ENCODE measurements at places on chromosomes 13 and 19. TPM values are rescaled to one million over a fixed set of nuclear protein-coding genes. Genes with fewer than 3 reads are reported as not detected.

The COLGALT1 gene
- 91.8 TPM for total RNA-seq

The AMER2 gene
- not detected for total RNA-seq

The CTXN1 gene
- 3.1 TPM for total RNA-seq

The SLITRK1 gene
- not detected for total RNA-seq

The PGLYRP1 gene
- total RNA-seq = not detected

The TJP3 gene
- total RNA-seq = not detected

The IGSF23 gene
- not detected for total RNA-seq

The ZNF613 gene
- total RNA-seq = 9.0 TPM

The PNMA8A gene
- not detected for total RNA-seq

The SH2D3A gene
- total RNA-seq = 0.43 TPM

DNA sequence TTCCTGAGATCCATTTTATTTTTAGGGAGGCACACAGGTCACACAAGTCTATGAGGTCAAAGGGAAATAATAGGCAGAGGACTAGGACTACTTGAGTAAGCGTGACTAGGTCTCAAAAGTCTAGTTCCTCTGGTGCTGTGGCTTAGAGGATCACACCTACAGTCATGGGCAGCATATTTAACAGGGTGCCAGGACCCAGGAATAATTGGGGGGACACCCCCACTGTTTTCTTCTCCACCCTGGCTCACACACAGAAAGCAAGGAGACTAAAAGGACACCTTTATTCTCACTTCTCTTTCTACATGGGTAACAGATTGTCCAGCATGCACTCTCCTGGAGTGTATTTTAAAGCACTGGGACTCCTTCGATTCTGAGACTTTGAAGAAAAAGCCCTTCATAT, 26.2 kb downstream of the OXGR1 start:
- no peak for DNase-seq

GRCh38 chr13:30108216-30108912, 199.0 kb downstream of the KATNAL1 start:
- no peak for DNase-seq

DNA sequence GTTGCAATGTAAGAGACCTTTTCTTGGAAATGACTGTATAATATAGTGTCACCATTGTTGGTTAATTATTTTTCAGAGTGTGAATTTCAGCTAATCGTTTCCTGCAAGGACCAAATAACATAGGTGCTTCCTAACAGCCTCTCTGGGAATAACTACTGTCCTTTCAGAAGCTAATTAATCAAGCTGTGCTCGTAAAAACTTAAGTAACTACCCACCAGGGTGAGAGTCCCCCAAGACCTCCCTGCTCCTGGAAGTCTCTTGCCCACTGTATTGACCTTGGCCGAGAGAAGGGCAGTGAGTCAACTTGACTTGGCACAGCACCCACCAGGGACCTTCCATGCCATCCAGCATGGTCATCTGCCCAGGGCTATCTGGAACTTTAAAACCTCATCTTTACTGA, 50.3 kb downstream of the UQCRFS1 start:
- no peak for DNase-seq

DNA sequence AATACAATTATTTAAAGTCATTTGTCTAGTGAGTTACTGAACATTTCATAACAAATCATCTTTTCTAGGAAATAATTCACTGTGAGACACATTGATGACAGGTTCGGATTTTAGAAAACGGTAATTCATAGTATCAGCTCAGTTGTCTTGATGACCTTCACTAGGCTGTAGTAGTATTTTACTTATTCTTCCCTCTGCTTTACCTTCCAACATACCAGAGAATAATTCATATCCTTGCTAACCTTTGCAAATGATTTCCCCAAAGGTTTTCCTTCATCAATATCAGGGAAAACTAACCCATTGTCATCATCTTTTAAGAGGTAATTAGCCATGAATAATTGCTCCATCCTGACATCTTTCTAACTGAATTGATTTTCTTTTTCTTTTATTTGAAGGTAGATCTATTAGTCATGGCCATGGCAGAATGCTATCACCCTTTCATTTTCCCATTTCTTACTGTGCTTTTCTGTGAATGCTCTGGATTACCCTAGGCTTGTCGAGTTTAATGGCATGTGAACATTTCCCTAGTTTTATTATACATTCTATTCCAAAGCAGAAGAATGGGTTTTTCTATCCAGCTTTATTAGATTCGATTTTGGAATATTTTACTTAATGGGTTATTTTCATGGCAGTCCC, 299.2 kb downstream of the OLFM4 start:
- no peak for DNase-seq

DNA sequence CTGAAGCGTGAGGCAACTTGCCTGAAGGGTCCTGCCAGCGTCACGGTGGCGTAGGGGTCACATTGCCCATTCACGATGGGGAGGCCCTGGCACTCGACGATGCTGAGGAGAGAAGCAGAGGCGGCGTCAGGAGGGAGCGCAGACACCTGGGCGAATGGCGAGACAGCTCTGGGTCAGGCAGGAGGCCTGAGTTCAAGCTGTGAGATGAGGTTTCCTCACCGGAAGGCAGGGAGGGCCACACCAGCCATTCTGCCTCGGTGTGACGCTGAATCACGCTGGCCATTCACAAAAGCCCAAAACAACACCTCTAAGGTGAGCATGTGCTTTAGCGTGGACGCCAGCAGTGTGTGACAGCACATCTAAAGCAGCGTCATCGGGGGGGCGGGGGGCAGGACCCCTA, 54.0 kb upstream of the C13orf46 start:
- DNase-seq = no peak

DNA sequence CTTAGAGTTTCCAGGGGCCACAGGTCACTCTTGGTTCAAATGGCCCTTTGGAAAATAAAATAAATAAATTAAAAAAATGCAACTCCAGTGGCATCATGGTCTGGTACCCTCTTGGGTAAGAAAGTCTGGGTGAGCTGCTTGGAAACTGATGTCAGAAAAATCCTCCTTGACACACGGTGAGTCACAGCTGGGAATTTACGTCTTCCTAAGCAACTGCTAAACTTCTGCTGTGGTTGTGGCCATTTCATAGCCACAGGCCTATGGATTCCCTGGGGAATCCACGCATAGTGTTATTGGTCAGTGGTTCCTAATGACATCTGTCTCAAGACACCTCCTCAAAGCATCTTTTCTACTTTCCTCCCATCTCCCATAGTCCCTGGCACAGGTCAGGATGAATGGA, 220.8 kb downstream of the COG6 start:
- peak; percentile 87 for DNase-seq

GRCh38 chr13:58855283-58855682, 1223.7 kb downstream of the PCDH17 start:
- DNase-seq = no peak

GRCh38 chr19:30136611-30137195, 194.7 kb downstream of the URI1 start:
- peak; percentile 26 for DNase-seq

- DNase-seq = no peak
Observed at GRCh38 chr19:29700498-29700897, 14.6 kb downstream of the C19orf12 start.

GRCh38 chr13:66414066-66414800, 815.9 kb downstream of the PCDH9 start:
- no peak for DNase-seq

GRCh38 chr13:104625201-104625600, 1559.0 kb upstream of the SLC10A2 start:
- DNase-seq = no peak

GRCh38 chr19:5949792-5950305, 28.1 kb downstream of the RANBP3 start:
- DNase-seq = no peak

DNA sequence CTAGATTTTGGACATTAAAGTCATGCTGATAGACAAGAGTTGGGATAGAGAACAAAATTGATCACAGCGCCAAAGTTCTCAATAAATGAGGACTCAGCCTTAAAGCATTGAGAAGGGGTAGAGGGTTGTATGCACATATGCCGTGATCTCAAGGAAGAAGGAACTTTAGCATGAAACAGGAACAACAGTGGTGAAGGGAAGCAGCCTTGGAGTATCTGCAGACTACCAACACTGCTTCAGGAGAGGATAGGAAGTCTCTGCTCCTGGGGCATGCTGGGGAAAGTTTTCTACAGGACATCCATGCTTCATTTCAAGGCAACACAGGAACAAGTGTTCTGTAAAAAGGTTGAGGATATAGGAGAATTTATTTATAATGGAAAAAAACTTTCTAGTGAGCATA, 111.9 kb upstream of the MLNR start:
- DNase-seq = no peak

- no peak for DNase-seq
Observed at GRCh38 chr19:33878030-33878544, 81.4 kb downstream of the KCTD15 start.

- no peak for DNase-seq
Observed at GRCh38 chr19:18869023-18869618, 26.8 kb downstream of the CERS1 start.

DNA sequence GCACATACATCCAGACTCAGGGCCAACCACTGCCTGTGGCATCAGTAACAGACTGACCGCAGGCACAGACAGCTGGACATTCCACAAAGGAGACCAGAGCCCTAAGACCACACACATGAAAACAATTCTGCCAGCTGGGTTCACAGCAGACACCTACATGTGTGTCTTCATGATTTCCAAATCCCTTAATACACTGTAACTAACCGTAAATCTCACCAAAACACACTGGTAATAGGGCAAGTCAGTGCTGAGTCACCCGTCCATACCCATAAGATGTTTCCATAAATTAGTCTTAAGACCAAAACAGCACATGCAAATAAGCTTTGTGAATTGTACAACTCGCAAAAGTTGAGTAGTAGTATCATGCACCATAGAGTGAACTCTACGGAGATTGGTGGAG, 65.4 kb downstream of the TUBGCP3 start:
- no peak for DNase-seq

DNA sequence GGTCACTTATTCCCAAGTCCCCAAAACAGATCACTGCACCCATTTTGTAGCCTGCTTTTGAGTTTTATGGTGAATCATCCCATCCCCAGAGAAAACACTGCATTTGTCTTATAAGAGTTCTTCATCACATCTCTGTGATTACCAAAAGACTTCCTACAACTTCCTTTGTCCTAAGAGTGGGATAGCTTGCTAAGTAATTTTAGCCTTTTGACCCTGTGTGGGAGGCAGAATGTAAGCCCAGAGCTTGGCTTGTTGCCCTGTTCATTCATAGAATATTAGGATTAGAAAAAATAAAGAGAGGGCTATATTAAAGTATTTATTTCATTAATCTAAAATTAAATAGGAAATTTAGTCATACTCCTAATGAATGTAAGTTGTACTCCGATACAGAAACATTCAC, 213.3 kb downstream of the MZT1 start:
- DNase-seq = no peak

DNA sequence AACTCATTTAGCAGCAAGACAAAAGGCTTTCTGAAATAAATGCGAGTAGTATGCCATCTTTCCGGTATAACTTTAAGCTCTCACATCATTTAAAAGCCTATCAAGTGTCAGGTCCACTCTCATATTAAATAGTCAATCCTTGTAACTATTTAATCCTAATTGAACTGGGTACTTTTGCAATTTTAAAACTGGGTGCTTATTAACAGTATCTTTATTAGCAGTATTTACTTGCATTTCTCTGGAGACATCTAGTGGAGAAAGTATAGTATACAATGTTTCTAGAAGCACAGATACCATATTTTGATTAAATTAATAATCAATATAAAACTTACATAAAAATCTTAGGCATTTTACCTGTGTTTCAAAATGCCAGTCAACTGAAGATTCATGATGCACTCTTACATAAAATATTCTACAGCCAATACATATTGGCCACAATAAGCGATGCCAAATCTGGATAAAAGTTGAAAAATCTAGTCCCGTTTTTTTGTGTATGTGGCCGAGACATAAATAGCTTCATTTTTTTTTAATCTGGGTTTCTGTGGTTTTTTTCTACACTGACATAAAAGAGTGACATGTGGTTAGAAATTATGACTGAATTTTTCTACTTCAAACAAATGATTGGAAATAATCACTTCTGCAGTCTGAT, 4.3 kb upstream of the POSTN start:
- no peak for DNase-seq

DNA sequence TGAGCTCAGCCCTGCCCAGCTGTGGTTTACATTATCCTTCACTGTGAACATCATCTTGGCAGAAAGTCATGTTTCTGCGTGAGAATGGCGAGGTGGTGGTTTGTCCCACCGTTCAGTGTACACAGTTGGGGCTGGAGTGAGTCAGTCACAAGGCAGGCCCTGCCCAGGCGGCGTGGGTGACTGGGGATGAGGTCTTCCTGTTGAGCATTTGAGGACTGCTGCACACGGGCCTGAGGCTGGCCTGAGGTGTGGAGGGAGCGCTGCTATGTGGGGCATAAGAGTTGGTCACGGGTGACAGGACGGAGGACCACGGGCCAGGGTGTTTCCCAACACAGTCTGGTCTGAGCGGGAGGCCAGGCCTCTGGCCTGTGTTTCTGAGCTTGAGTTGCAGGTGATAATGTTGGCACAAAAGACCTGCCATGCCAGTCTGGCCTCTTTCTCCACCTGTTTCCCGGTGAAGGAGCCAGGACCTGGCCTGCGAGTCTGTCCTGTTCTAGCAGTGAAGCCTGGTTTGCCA, 13.4 kb upstream of the C19orf33 start:
- DNase-seq = peak; percentile 89

Measured in HT1080 (cell line).